Mammary epithelial cell (primary cell): ENCODE measurements at places on chromosomes 7 and 10.
A peak's percentile ranks its signal among the peaks of the same experiment; 100 is the strongest.

DNA sequence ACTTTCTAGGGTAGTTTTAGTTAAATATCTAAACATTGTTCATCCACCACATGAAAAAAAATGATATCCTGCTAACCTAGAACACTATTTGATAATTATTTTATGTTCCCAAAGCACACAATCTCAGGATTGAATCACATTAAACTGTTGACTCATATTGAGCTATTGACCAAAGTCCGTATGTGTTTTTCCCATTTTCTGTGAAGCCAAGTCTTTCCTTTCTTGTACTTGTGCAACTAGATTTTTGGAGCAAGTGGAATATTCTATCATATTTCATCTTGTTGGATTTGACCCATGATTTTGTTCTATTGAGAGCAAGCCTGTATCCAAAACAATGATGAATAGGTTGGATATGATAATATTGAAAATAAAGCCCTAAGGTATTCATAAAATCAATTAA, 164.6 kb downstream of the SKAP2 start:
- no peak for DNase-seq

- DNase-seq, result no peak
These were observed 127.7 kb downstream of the DYNC1I1 start for GRCh38 chr7:95899919-95900513.

DNA sequence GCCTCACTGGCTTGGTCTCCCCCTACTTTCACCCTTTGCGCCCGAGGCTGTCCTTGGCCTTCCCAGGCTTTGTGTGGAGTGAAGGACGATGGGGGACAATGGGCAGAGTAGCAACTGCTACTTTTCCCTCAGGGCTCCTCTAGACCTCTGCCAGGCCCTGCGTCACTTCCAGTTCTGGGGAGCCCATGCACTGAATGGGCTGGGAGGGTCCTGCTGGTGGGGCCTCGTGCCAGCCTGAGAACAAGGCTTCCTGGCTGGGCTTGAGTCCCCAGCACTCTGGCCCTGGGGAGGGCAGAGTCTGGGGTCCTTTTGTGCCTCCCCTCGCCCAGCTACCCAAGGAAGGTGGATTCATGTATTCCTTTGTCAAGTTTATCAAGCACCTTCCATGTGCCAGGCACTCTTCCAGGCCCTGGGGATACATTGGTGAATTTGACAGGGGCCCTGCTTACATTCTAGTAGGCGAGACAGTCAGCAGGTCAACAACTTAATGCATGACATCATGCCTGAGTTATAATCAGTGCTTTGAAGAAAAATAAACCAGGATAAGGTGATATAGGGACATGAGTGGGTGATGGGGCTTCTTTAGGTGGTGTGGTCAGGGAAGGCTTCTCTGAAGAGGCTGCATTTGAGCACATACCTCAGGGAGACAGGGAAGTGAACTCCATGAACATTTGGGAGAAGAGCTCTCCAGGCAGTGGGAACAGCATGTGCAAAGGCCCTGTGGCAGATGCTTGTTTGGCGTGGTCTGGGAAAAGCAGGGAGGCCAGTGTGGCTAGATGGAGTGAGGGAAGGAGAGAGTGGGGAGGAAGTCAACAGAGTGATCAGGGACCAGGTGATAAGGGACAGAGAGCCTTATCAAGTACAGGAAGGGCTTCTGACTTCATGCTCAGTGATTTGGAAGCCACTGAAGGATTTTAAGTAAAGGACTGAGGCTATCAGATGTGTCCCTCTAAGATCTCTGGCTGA, 14.1 kb downstream of the ZMIZ1 start:
- DNase-seq, result no peak

DNA sequence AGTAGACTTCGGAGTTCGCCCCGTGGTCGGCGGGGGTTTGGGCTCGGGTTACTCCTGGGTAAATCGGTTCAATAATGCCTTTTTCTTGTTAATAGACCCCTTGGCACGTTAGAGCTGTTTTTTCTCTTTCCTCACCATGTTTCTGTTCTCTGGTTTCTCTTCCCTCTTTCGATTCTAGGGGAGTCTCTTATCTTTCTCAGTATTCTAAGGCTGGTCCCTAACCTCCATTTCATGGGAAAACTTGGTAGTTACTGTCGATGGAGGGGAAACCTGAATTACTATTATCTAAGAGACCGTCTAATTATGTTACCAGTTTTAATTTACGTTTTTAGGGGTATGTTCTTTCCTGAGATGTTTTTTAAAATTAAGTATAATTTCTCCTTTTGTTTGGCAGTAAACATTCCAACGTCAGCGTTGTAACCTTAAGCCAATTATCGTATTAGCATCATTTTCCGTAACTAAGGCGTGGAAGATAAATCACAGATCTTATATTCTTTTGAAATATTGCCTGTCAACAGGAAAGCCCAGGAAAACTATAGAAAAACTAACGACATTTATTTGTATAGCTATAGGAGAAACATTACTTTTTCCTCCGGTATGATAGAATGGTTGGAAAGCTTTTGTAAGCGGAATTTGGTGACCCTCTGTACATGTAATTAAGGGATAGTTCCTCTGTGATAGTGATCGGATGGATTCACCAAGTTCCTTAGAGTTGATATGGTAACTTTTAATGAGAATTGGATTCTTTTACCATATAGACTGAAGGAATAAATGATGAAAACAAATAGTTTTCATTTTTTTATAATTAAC, 847 bp downstream of the BTAF1 start:
- peak; percentile 23 for DNase-seq

GRCh38 chr10:103493362-103493915, at the start of gene NEURL1:
Gene NEURL1 (plus strand): TSS chr10:103493705. CDS start chr10:103494388, 683 bp downstream.
- no peak for DNase-seq

GRCh38 chr10:67609996-67610793, 85.8 kb downstream of the CTNNA3 start:
- DNase-seq, result no peak

DNA sequence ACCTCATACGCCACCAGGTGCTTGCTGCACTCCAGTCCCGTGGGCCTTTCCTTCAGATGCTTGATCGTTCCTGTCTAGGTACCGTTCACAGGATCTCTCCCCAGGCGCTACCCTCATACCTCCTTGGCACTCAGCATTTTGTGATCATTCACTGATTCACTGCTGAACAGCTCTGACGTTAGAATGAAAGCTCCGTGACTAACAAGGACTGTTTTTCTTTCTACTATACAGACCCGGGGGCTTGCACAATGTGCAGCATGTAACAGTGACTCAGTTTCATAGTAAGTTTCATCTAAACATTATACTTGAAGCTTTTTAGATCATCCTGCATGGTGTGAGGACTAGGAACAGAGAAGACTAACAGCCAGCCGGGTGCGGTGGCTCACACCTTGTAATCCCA, 20.6 kb downstream of the KIN start:
- DNase-seq, result peak; percentile 24

DNA sequence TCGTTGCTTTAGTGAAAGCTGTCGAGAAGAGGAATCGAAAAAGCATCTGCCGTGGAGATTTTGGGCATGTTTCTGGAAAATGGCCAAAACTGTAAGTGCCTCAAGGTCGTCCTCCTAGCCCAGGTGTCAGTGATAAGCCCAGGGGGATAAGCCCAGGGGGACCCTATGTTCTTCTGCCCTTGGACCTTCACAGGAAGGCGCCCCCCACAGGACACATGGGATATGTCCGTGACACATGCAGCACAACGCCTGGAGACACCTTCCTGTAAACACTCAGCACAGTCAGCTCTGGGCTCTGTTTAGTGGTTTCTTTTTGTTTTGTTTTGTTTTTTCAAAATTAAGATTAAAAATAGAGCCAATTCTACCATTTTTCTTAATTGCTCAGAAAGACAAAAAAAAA, 272.7 kb downstream of the KLF6 start:
- DNase-seq, result no peak

- no peak for DNase-seq
These were observed 208.0 kb upstream of the FERD3L start for GRCh38 chr7:19353180-19353579.

DNA sequence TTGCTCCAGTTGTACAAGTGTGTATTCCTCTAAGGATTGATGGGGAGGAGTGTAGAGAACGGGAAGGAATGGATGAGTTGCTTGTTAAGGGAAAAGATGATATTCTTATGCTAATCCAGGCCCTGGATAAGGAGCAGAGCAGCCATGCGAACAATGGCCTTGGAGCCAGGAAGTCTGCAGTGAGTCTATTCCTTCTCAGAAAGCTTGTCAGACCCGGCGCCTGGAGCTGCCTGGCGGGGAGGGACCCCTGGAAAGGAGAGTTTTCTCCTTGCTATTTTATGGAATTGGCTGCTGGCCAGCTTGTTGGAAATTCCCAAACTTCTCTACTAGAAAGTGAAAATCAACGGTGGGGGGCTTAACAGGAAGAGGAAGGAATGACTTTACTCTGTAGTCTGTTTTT, 89.1 kb downstream of the MMRN2 start:
- no peak for DNase-seq

GRCh38 chr7:69982197-69982596, 383.9 kb downstream of the AUTS2 start:
- no peak for DNase-seq

DNA sequence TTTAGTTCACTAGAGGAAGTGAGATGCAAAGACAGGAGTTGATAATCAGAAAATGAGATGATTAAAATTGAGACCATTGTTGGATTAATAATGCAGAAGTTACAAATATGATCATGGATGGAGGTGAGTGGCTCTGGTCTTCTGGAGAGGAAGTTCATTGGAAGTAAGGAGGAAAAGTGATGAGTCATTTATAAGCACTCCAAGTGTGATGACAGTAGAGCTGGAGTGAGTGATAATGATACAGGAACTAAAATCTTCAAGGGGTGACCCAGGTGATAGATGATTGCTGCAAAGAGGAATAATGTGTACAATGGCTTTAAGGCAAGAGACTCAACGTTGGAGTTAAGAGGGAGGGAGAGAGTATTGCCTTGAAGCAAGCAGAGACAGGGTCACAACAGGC, 20.7 kb downstream of the ZNF32 start:
- no peak for DNase-seq

DNA sequence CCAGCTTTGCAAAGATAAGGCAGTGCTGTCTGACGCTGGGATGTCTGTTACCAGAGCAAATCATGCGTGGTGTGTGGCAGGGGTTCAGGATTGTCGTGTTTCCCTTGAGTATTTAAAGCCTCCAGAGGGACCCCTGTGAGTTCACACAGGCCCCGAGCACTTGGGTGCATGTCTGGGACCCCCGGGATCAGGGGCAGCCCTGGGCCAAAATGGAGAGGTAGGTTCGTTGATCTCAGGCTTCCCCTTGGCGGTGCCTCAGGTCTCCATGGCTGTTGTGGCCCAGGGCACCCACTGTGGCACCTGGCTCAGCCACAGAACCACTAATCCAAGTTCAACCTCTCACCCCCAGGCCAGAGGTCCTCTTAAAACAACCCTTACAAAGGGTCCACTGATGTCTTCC, 523.1 kb upstream of the DPP6 start:
- DNase-seq, result no peak

DNA sequence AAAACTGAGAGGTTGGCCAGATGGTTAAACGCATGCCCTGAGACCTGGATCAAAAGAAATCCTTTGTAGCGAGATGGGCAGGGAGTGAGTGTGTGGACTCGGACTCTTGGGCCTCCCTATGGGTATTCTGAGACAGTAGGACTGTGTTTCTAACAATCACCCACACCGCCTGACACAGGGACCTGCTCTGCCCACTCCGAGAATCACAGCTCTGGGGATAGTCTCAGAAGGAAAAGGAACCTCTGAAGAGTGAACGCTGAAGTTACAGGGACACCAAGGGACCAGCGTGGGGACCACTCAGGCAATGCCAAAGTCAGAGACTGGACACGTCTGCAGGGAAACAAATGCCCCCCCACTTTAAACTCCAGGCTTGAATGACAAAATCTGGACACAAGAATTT, 242.1 kb upstream of the TCERG1L start:
- no peak for DNase-seq

DNA sequence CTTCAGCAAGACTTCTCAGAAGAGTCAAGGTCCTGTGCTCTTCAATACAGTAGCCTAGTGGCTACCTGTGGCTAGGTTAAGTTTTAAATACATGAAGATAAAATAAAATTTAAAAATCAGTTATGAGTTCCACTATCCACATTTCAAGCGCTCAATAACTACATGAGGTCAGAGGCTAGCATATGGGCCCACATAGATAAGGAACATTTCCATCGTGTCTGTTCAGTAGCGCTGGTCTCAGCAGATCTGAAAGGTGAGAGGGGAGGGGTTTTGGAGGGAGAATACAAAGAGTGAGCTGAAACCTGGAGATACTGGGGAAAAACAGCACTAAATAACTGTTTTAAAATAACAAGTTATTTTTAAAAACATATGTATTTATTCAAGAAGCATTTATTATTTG, 219.0 kb downstream of the TRIL start:
- no peak for DNase-seq

DNA sequence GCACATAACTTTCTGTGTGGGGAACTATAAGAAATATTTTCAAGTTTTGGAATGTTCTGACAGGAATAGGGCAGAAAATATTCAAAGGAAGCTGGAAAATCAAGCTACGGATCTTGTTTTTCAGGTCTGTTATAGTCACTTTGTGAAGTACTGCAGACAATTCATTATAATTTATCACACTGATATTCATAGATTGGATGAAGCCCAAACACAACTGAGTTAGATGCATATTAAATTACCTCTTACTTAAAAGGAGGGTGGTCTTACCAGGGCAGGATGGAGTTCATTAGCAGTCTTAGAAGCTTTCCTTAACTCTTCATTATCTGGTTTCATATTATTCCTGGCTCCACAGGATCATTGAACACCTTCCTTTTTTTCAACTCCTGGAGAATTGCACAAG, 242.3 kb downstream of the DYNC1I1 start:
- DNase-seq, result no peak
